ENCODE measurements at places on chromosomes 5 and 9. TPM values are rescaled to one million over a fixed set of nuclear protein-coding genes. Genes with fewer than 3 reads are reported as not detected.

GRCh38 chr5:33712664-33713063, 179.1 kb downstream of the ADAMTS12 start:
- DNase-seq, result no peak

DNA sequence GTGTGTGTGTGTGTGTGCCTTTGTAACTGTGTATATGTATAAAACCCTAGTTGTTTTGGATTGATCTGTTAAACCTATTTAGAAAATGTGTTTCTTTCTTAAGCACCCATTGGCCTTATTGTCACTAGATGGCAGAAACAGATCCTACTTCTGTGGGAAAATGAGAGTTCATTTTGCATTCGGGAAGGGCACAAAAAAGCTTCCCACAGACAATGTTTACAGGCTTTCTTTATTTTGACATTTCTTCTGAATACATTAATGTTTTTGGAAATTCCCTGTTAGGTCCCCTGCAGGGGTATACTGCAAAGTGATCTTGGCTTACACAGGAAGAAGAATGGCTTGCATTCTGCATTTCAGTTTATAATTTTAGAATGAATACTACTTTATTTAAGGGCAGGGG, 481.8 kb upstream of the ARRDC3 start:
- no peak for DNase-seq

GRCh38 chr9:113474360-113475028, 11.0 kb downstream of the RGS3 start:
- DNase-seq, result no peak

- no peak for DNase-seq
These were observed 11.0 kb upstream of the ABL1 start for GRCh38 chr9:130824079-130824478.

- no peak for DNase-seq
These were observed 36.4 kb downstream of the UNC13B start for GRCh38 chr9:35198191-35198590.

Gene SIT1
- total RNA-seq, result 0.48 TPM

Gene DRD1
- total RNA-seq, result 4.2 TPM

Gene GDA
- 5.4 TPM for total RNA-seq

Gene ARHGEF37
- total RNA-seq, result 5.6 TPM

Measured in urinary bladder (tissue), 4 donors.